ENCODE measurements at places on chromosomes 2 and 18.

GRCh38 chr2:118106926-118107325 is 18.7 kb downstream of the INSIG2 start:
- DNase-seq, result no peak

- DNase-seq, result no peak
Observed at GRCh38 chr2:26925100-26925791, 45.2 kb upstream of the MAPRE3 start.

- DNase-seq, result no peak
Observed at GRCh38 chr2:63283273-63283672, 232.6 kb downstream of the OTX1 start.

DNA sequence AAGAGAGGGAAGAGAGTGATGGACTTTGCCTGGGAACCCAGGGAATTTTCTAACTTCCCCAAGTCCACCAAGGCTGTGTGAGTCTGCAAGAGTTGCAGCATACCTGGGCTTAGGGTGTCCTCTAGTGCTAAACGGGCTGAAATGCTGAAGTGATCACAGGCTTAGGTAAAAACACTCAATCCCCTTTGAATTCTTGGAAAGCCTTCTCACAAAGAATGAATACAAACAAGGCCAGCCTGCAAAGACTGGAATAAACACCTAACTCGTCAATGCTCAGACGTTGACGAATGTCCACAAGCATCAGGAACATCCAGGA is 30.0 kb upstream of the BMP10 start:
- DNase-seq, result no peak

DNA sequence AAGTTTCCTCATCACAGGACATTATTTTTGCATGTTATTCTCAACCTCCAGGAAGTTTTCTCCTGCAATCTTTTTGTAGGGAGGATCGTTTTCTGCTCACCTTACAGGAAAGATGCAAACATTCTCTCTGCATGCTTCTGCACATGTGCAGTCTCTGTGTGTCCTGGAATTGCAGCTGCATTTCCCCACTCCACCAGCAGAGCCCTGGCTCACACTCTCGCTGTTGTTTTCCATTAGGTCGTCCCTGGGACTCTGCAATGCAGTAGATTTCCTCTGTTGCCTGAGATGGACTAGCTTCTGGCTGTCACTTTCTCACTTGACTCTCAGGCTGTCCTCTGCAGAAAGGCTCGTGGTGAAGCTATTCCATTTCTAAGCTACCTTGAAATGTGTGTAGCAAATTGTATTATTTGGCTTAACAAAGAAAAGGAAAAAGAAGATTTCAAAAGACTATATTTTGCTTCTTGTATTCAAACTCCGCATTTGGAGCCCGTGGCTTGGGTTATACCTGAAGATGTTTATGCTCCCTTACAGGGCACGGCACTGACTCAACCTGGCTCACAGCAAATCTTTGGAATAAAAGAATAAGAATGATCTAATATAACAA is 346.7 kb downstream of the RAD51AP2 start:
- DNase-seq, result no peak

- DNase-seq, result no peak
Observed at GRCh38 chr18:63198098-63198760, 121.3 kb downstream of the BCL2 start.

DNA sequence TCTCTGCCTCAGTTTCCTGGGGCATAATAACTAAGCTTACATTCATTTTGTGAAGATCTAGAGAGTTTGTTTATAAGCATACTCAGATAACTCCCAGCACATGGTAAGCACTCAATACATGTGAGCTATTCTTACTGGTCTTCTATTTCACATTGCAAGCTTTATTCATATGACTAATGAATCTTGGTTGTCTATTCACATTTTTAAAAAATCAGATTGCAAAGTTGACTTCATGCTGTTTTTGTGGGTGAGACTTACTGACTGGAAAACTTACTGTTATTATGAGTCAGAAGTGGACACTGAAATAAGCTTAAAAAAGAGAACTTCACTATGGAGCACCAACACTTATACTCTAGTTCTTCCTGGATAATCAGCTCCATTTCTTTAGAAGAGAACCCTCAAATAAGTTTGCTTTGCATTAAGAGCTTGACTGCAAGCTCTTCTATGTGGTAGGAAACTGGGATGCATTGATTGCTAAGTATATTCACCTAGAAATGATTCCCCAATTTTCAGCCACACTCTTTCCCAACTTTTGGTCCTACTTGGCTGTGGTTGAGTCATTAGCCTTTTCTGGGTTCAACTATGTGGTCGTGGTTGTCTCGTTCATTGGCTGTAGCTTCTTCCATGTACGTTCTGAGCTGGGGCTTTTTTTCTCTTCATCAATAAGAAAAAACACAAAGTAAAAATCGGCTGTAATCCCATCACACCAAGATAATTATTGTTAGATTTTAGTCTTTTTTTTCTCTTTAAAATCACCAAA is 29.5 kb upstream of the RBMS1 start:
- DNase-seq, result no peak

DNA sequence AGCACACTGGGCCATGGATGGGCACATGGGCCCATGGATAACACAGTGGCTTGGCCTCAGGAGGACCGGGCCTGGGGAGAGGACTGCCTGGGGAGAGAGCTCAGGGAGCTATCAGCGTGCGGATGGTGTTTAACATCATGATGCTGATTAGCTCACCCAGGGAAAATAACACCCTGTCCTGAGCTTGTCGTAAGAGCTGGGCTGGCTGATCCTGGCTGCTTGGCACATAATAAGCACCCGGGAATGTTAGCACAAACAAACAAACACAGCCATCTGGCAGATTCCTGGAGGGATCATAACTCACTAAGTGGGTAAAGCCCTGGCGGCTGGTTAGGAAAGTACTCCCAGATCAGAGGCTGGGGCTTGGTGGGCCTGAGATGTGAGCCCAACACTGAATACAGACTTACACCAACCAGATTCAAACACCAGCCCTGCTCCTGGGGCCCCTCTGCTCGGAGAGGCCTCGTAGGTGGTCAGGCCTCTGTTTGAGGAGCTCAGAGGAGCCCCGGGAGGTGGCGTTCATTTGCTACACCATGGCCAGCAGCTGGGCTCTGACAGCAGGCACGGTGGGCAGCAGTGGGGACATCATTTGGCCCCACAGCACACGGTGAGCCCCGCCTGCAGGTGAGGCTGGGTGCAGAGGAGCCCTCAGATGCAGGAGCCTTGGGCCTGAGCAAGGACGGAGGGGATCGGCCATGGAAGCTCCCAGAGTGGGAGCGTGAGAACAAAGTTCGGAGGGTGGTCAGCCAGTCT is 193.4 kb upstream of the HDAC4 start:
- DNase-seq, result no peak

DNA sequence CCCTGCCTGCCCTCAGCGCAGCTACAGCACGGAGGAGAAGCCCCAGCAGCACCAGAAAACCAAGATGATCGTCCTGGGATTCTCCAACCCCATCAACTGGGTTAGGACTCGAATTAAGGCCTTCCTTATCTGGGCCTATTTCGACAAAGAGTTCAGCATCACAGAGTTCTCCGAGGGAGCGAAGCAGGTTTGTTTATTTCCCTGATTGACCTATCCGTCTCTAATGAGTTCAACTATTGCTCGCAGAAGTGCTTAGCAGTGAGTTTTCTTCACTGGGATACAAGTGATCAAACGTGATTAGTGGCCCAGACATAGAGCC is 639 bp downstream of the MAIP1 start:
- DNase-seq, result no peak

- no peak for DNase-seq
Observed at GRCh38 chr18:41942254-41942653, 12.8 kb upstream of the PIK3C3 start.

GRCh38 chr18:11081009-11081532 is 68.3 kb downstream of the PIEZO2 start:
- no peak for DNase-seq

DNA sequence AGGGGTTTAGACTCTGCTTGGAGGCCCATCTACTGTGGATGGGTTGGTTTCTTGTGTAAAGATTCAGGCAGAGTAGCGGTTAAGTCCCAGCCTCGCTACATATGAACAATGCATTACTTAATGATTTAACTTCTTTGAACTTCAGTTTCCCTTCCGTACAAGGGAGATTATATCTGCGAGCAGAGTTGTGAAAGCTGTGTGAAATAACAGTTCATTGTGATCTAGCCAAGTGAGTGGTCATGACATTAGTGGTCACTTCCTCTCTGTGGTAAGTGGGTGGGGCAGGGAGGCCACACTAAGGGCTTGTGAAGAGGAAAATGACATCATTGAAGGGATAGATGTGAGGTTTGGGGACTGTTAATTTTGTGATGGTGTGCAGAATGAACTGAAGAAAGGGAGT is 14.1 kb upstream of the MEX3C start:
- no peak for DNase-seq

DNA sequence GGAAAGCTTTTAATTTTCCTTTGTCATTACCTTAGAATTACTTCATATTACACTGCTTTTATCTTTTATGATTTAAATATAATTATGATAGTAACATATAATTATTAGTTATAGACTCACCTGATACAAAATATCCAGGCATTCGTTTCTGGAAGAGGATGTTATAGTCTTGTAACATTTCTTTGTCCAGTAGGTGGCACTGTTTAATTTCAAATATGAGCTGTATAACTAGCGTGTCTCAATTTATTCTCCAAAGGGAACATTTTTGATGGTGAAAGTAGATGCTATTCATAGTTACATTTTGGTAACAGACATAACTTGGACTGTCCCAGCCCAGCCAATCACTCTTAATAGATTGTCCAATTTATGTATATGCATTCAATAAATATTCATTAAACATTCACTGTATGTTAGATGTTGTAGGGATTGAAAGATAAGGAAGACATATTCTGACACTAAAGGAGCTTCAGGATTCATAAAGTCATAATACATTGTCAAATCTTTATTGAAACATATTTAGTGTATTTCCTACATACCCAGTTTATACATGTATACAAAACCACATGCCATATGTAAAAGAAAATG is 19.2 kb downstream of the DAW1 start:
- DNase-seq, result no peak

DNA sequence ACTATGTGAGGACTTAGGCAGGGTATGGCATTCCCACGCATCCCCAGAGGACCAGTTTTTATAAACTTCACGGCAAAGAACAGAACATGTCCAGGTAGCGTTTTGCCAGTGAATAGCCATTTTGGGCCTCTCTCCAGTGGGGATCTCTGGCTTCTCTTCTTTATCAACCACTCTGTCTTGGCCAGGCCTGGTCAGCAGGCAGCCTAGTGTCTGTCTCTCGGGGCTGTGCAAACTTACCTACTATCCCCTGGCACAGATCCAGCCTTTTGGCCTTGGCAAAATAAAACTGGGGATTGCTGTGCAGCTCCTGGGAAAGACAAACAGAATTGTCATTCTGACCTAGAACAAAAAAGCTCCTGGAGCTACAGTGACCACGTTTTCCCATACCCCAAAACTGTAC is 14.5 kb downstream of the CAPN14 start:
- no peak for DNase-seq

- no peak for DNase-seq
Observed at GRCh38 chr2:62319070-62319469, 123.2 kb downstream of the B3GNT2 start.

DNA sequence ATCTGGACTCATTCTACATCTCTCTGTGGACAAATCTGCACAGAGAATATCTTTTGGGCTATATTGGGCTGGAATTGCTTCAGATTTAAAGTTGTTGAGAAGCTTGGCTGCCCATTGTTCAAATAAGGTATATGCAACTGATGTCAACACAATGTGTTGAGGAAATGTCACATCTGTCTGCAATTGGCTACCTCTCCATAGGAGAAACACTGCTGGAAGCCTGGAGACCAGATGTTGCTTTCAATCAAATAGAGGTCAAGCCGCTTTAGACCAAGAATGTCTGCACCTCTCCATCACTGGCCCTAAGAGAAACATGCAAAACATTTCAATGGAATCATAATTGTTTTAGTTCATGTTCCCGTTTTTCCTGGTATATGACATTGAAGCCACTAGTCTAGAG is 720.2 kb downstream of the SLC4A3 start:
- DNase-seq, result no peak

DNA sequence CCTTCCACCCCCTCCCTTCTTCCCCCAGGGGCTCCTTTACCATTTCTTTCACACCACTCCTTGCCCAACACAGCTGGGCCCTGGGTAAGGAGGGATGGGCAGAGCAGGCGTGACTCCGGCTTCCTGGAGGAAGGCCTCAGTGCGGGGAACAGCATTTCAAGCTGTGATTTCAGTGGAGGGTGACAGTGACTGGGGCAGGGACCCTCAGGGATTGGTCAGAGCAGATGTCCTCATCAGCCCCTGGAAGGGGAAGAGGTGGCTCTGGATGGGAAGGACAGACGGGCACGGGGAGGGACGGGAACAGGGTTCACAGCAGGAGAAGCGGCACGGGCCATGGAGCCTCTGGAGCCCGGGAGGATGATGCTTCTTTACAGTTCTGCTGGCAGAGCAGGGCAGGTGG is 130.8 kb upstream of the TWIST2 start:
- no peak for DNase-seq

DNA sequence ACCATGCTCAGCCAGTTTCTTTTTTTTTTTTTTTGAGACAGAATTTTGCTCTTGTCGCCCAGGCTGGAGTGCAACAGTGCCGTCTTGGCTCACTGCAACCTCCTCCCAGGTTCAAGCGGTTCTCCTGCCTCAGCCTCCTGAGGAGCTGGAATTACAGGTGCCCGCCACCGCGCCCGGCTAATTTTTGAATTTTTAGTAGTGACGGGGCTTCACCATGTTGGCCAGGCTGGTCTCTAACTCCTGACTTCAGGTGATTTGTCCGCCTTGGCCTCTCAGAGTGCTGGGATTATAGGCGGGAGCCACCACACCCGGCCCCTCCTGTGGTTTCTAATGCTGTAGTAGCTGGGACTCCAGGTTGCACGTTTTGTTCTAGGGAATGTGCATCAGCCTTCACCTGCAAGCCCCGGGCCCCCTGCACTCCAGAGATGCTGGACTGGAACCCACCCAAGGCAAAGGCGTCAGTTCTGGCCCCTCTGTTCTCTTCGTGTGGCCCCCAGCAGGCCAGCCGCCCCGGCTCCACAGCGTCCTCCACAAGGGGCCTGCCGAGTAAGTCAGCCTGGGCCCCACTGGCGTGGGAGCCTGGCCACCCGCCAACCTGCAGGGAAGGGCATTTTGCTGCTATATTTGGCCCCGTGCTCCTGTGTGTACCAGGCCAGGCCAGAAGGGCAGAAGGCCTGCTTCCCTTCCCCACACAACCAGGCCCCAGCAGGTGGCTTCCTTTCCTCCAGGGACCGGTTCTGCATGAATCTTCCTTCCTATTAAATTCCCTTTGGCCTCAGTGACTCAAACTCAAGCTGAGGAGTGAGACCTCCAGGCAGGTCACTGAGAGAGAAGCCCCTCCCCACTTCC is 25.7 kb upstream of the B3GNT7 start:
- DNase-seq, result no peak

- DNase-seq, result no peak
Observed at GRCh38 chr2:21422050-21422449, 298.3 kb downstream of the TDRD15 start.

DNA sequence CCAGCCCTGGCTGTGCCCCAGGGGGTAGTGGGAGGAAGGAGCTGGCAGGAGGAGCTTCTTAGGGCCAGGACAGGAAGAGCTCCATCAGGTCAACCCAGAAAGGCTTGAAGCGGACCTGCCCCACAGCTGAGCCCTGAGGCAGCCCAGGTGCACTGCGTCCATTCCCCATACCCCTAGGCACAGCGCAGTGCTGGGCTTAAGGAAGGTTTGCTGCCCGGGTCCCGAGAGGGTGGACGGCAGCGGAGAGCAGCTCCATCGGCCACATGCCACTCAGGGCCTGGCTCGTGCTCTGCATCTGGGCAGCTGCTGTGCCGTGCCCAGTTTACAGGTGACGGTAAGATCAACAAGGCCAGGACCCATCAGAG is 26.4 kb downstream of the DNMT3A start:
- DNase-seq, result no peak

All from activated gamma-delta T cell (primary cell).